ENCODE measurements at places on chromosomes 16 and 17. TPM values are rescaled to one million over a fixed set of nuclear protein-coding genes. Genes with fewer than 3 reads are reported as not detected.

Gene SLC2A4
- total RNA-seq: 0.96 TPM

Gene MYH3
- 13.7 TPM for total RNA-seq

Gene CYB561
- 3.4 TPM for total RNA-seq

Gene KRTAP9-3
- total RNA-seq: not detected

Gene KRT17
- total RNA-seq: 11.0 TPM

Gene DPEP3
- not detected for total RNA-seq

Gene CCDC200
- not detected for total RNA-seq

Gene CFAP97D1
- not detected for total RNA-seq

Gene TSNAXIP1
- 0.16 TPM for total RNA-seq

Gene TBC1D3C
- total RNA-seq: not detected

Gene TNP2
- not detected for total RNA-seq

Gene UBALD1
- 12.5 TPM for total RNA-seq

Gene KRTAP2-1
- not detected for total RNA-seq

Gene LGALS9B
- total RNA-seq: not detected

Gene RASD1
- total RNA-seq: 2.5 TPM

Gene ALOX15B
- 0.80 TPM for total RNA-seq

Gene ZP2
- total RNA-seq: not detected

Gene KCNH6
- total RNA-seq: not detected

Gene CCDC144A
- 0.39 TPM for total RNA-seq

Gene OTOA
- total RNA-seq: not detected

Gene FA2H
- not detected for total RNA-seq

Gene MRPS23
- 29.0 TPM for total RNA-seq

Gene VPS35L
- total RNA-seq: 43.8 TPM

Gene RNF43
- 0.16 TPM for total RNA-seq

Gene KCNAB3
- total RNA-seq: 0.78 TPM

Gene TEKT5
- not detected for total RNA-seq

Gene C16orf54
- total RNA-seq: not detected

Gene TMEM88
- 1.9 TPM for total RNA-seq

Gene CLEC19A
- not detected for total RNA-seq

Gene SULT1A1
- 3.6 TPM for total RNA-seq

Gene KCNJ18
- not detected for total RNA-seq

Gene YWHAE
- total RNA-seq: 835 TPM

Gene NPIPB6
- total RNA-seq: not detected

Gene FAM20A
- total RNA-seq: 0.91 TPM

Gene VKORC1
- 269 TPM for total RNA-seq

Gene RNFT1
- total RNA-seq: 8.3 TPM

Gene RMI2
- total RNA-seq: 10.9 TPM

Gene RNF227
- 4.5 TPM for total RNA-seq

Gene ATP6V0A1
- total RNA-seq: 37.4 TPM

Gene PHF12
- total RNA-seq: 18.9 TPM

Gene OR1F1
- not detected for total RNA-seq

Gene TAT
- not detected for total RNA-seq

Gene TBC1D3K
- total RNA-seq: not detected

Gene AGRP
- not detected for total RNA-seq

Gene KRTAP2-3
- total RNA-seq: not detected

Gene PRAC1
- total RNA-seq: not detected

Gene CD300A
- total RNA-seq: not detected

Gene NEUROD2
- not detected for total RNA-seq

Gene KIF19
- 0.26 TPM for total RNA-seq

Gene CPNE7
- 20.0 TPM for total RNA-seq

Measured in epithelial cell of alveolus of lung (primary cell).